ENCODE measurements at places on chromosomes 7 and 10. TPM values are rescaled to one million over a fixed set of nuclear protein-coding genes. Genes with fewer than 3 reads are reported as not detected.

DNA sequence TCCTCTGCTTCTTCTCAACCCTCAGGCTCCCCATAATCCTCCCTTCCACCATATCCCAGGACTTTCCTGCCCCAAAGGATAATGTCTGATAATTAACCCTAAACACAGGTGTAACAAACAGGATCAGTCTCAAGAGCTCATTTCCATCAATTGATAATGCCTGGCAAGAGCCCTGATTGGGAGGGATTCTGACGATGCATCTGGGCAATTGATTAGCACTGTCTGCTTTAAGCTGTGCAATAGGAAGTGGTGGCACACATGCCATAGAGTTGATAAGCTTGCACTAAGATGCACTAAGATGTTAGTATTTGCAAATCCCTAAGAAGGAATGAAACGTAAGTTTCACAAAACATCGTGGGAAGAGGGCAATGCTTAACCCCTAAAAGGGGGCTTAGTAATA lies 27.4 kb upstream of the EGR2 start:
- H3K27ac ChIP-seq: no peak overlapping the region
- H3K36me3 ChIP-seq: no peaks in the 10 kb centered on the region
- no peak overlapping the region for H3K4me3 ChIP-seq
- DNase-seq: no peak
- no peaks in the 10 kb centered on the region for H3K4me1 ChIP-seq

DNA sequence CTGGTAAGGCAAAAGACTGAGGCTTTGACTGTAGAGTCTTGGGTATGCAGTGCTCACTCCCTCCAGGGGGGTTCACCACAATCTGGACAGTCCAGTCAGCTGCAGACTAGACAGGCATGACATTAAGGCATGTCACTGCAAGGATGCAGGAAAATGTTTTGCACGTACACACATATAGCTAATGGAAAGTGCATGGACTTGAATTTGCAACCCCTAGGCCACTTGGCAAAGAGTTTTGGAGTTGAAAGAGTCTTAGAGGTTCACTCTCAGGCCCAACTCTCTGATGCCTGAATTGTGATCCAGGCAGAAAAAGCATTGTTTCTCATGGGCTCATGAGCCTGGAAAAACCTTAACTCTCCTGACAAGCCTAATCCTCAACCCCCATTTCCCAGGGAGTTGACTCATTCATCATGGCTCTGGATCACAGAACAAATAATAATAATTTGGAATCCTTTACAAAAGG lies 51.9 kb downstream of the LAMB4 start:
- H3K36me3 ChIP-seq: no peaks in the 10 kb centered on the region
- H3K4me3 ChIP-seq: no peak overlapping the region
- H3K27me3 ChIP-seq: no peaks in the 10 kb centered on the region
- no peak overlapping the region for H3K27ac ChIP-seq

DNA sequence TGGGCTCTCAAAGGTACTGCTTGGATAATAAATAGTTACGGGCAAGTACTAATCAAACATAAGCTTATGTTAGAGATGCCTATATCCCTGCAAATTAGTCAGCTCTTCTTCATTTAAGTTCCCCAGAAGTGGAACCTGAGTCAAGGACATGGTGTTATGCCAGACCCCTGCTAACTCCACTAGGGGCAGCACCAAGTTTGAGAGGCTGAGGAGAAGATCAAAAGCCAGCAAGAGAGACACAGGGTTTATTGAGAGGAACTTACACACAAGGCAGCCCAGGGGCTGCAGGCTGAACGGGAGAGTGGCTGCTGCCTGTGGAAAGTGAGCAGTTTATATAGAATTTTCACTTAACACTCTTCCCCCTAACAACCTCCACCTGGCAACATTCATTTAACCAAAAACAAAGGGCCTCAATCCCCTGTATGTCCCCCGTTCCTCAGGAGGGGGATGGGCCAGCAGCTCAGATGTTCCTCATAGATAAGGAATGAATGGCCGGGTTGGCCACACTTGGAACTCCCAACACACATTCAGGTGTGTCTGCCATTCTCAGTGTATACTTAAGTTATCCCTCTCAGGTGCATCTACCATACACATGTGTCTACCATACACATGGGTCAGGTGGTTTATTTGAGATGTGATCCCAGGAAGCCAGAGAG lies 62.6 kb upstream of the GHITM start:
- no peaks in the 10 kb centered on the region for H3K27me3 ChIP-seq
- H3K4me3 ChIP-seq: no peak overlapping the region
- no peaks in the 10 kb centered on the region for H3K36me3 ChIP-seq
- H3K4me1 ChIP-seq: peaks cover 12% of the 10 kb centered on the region
- DNase-seq: no peak
- peak overlapping the region; percentile 85 for H3K27ac ChIP-seq

- no peak overlapping the region for H3K4me3 ChIP-seq
- no peak overlapping the region for H3K27ac ChIP-seq
- DNase-seq: no peak
- H3K27me3 ChIP-seq: no peaks in the 10 kb centered on the region
Measured at GRCh38 chr7:98646465-98646864, 29.4 kb downstream of the NPTX2 start.

DNA sequence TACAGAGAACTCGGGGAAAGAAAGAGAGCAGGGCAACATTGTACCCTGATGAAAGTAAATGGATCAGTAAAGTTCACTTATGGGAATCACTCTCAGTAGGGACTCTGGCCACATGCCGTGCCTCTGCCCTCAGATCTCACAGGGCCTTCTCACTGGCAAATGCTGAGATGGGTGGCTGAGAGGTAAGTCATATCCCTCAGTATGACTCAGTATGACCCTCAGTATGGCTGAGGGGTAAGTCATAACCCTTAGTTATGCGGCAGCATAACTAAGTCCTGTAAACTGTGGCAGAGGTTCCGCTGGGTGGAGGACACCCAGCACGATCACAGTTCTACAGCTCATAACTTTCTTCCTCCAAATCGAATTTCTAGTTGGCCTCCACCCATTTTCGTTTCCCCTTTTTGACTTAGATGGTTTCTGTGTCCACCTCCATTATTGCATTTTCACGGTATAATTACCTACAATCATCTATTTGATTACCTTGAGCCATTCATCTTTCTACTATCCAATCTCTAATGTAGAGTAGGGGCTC lies 26.5 kb upstream of the WNT16 start:
- no peaks in the 10 kb centered on the region for H3K36me3 ChIP-seq
- no peak overlapping the region for H3K4me3 ChIP-seq
- peaks cover 9% of the 10 kb centered on the region for H3K4me1 ChIP-seq
- no peak for DNase-seq
- no peak overlapping the region for H3K27ac ChIP-seq
- no peaks in the 10 kb centered on the region for H3K27me3 ChIP-seq

DNA sequence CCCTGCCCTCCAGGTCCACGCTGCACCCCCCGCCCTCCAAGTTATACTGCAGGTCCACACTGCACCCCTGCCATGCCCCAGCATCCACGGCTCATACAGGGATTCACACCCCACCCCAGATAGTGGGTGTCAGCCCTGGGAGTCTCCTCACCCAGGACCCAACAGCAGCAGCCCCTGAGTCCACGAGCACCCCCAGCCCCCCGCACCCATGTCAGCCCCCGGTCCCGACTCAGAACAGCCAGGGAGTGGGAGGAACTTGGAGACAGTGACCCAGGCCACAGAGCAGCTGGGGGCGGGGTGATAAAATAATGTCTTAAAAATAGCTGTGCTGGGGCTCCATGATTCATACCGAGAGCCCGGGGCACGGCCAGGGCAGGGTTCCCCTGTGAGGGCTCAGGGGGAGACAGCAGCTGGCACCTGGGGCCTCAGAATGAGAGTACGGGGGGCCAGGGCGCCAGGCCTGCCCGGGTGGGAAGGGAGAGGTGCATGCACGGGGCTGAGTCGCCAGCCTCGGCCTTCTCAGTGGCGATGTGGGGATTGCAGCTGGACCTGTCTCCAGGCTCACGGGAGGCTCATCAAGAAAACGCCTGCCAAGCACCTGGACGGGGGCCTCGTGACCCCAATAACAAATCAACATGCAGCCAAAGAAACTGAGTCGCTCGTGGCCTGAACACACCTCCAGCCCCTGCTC lies 29.8 kb downstream of the ADAP1 start:
- no peaks in the 10 kb centered on the region for H3K27me3 ChIP-seq
- peaks cover 3% of the 10 kb centered on the region for H3K4me1 ChIP-seq
- no peak overlapping the region for H3K4me3 ChIP-seq
- DNase-seq: no peak
- H3K36me3 ChIP-seq: no peaks in the 10 kb centered on the region
- peak overlapping the region; percentile 27 for H3K27ac ChIP-seq

DNA sequence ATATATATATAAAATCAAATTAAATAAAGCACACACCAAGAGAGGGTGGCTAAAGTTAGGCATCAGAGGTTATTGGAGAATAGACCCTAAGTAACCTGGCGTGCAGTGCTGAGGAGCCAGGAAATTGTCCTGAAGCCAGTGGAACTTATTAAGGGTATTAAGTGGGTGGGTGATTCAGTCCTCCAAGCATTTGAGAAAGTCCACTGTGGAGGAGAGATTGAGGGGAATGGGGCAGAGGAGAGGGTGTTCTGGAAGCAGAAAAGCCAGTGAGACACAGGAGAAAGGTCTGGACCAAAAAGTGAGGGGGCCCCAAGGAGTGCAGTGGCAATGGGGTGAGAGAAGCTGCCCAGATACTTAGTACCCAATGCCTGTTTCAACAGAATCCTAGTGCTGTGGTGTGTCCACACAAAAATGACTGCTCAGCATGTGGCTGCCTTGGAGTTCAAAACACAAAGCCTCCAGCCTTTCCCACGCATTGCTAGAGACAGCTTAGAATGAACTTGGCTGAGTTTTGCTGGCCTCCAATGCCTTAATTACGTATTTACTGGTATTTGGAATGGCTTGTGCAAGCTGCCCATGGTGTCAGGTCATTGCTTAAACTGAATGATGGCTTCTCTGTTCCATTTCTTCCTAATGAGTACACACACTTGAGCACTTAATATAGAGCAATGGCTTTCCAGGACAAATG lies 44.9 kb upstream of the CHST15 start:
- H3K4me3 ChIP-seq: no peak overlapping the region
- H3K4me1 ChIP-seq: no peaks in the 10 kb centered on the region
- no peaks in the 10 kb centered on the region for H3K27me3 ChIP-seq

GRCh38 chr10:77586719-77587415 lies 50.7 kb downstream of the KCNMA1 start:
- no peaks in the 10 kb centered on the region for H3K27me3 ChIP-seq
- DNase-seq: no peak
- peak overlapping the region; percentile 62 for H3K27ac ChIP-seq
- no peaks in the 10 kb centered on the region for H3K36me3 ChIP-seq
- no peak overlapping the region for H3K4me3 ChIP-seq

Gene KCNH2
- 6.4 TPM for total RNA-seq

Measured in vagina (tissue), 2 donors.